Right renal pelvis (tissue), 4 donors: ENCODE measurements at places on chromosomes 3 and 15.

GRCh38 chr15:57743424-57743823, 36.9 kb downstream of the POLR2M start:
- DNase-seq: no peak

- DNase-seq: peak; percentile 44
These were observed 27.3 kb upstream of the DMXL2 start for GRCh38 chr15:51649659-51650521.

DNA sequence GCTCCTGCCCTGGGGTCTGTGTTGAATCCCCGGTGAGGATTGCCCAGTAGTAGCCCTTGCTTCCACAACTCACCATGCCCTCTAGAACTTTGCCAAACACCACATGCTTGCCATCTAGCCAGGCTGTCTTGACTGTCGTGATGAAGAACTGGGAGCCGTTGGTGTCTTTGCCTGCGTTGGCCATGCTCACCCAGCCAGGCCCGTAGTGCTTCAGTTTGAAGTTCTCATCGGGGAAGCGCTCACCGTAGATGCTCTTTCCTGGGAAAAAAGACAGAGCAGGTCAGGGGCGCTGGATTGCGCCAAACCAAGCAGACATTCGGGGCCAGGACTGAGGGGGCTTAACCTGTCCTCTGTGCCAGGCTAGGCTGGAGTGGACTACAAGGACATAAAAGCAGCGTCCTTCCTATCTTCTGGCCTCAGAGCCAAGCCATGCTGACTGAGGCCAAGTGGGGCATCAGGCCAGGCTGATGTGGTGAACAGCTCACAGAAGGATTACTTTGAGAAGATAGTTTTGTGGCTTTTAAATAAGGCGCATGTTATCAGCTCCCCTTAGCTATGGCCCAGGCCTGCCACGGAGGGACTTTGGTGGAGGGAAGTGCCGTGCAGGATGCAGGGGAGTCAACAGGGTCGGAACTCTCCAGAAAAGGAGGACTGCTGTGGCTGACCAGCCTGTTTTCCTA, 5.3 kb downstream of the SNX22 start:
- no peak for DNase-seq

DNA sequence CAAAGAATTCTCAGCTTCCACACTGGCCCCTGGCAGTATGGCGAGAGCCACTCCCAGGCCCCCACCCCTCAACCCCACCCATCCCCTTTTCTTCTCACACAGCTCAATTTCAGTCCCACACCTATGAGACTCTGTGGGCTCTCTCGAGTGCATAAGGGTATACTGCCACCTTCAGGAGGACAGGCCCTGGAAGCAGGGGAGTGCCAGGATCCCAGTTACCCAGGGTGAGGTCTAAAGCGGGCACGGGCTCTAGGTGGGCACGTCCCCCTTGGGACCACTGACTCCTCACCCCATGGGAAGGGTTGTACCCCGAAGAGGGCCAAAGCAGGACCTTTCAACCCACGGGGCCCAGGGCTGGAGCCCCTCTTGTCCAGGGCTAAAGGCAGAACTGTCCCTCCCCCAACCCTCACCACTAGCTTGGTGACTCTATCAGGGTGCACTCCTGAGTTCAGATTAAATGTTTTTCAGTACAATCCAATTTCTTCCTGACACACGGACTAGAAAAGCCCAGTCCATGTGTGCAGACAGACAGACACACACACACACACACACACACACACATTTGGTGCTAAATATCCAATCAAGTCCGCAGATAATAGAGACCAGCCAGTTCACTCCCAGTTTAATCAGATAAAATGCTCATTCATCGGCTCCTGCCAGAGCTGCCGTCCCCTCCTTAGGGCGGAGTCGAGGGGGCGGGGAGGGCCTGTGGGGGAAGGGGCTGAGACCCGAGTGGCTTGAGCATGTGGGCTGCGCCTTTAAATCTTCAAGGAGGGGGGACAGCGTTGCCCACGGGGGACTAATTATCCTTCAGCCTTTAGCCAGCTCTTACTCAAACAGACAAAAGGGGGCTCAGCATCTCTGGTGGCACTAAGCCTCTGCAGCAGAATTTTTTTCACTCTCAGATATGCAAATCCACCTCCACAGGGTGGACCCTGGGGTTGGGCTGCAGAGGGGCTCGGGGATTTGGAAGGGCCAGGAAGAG, 59.3 kb downstream of the CYP11A1 start:
- no peak for DNase-seq

DNA sequence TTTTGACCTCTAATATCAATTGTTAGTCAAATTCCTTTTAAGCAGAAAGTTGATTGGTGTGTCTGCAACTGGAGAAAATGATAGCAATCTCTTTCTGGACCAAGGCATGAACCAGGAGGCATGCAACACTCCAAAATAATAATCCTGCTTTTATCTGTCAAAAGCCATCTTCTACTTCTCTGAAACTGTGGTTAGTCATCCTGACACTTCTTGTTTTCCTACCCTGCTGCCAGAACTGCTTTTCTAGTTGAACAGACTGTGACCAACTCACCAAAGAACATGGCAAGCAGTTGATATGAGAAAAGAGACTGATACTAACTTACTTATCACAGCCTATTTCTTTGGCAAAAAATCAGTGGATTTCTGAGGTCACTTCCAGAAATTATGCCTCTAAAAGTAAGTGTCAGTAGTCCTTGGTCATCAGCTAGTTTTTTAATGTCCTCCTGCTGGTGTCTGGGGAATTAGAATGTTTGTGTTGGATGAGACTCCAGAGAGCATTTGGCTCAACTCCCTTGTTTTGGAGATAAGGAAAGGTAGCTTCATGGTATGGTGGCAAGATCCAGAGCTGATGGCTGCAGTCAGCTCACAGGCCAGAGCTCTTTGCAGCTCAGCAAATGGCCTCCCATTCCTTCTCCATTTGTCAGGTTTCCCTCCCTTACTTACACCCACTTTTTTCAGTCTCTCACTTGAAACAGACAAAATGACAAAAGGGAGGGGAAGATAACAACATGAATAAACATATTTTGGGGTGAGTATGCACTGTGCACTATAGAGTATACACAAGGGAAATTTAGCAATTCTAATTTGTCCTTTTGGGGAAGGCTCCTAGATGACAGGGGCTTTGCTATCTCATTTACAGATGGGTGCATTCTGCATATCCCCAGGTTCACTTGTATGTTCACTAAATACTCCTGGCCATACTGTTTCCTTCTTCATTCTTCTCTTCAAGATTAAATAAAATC, 7.0 kb downstream of the CRYGS start:
- DNase-seq: no peak

DNA sequence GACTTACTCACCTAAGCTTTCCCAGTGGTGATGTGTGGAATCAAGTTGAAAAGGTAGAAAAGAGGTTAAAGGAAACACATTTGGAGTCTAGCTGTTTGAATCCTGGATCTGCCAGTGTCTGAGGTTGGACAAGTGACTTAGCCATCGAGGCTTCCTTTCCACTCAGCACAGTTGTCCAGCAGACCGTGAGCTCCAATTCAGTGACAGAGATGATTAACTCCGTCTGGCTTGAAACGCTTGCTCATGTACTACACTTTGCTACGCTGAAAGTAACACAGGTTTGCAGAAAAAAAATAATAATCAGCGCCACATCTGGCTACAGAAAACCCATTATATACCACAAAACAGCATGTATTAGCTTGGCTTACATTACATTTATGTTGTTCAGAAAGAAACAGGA, 364.9 kb upstream of the MCTP2 start:
- no peak for DNase-seq

- no peak for DNase-seq
These were observed 403.5 kb downstream of the FHIT start for GRCh38 chr3:60847791-60848190.

DNA sequence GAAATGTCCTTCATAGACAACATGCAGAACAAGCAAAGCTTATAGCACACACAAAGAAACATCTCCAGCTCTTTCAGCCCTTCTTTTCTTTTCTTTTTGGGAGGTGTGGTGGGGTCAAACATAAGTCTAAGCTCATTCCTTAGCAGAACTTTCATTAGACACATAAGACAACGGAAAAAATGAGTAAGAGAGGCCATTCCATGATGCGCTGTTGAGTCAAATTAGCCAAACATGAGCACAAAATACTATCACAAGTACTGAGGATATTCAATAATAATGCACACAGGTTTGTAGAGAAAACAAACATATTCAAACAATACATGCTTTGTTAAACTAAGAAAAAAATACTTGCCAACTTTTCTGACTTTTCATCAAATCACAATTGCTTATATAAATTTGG, 83.0 kb downstream of the PLOD2 start:
- no peak for DNase-seq

GRCh38 chr15:53360881-53361280, 398.6 kb downstream of the WDR72 start:
- no peak for DNase-seq

GRCh38 chr15:39589815-39590644, 9.2 kb downstream of the THBS1 start:
- DNase-seq: no peak

DNA sequence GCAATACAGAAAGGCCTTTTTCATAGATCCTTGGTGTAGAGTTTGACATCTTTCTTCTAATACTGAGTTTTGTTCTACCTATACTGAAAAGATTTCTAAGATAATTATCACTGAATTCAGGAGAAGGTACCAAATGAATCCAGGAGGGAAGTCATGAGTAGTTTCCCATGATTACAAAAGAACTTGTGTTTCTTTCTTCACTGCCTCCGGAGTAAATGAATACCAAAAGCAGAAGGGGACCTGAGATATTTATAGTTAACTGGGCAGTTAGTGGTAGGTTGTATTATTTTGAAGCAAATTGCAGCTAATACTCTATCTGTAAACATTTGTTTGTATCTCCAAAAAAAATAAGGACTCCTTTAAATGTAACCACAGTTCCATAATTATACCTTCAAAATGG, 175.4 kb downstream of the SUCNR1 start:
- DNase-seq: no peak

GRCh38 chr3:143226678-143227291, 107.2 kb downstream of the CHST2 start:
- no peak for DNase-seq

- peak; percentile 18 for DNase-seq
These were observed 118.1 kb downstream of the CLSTN2 start for GRCh38 chr3:140052771-140053702.

DNA sequence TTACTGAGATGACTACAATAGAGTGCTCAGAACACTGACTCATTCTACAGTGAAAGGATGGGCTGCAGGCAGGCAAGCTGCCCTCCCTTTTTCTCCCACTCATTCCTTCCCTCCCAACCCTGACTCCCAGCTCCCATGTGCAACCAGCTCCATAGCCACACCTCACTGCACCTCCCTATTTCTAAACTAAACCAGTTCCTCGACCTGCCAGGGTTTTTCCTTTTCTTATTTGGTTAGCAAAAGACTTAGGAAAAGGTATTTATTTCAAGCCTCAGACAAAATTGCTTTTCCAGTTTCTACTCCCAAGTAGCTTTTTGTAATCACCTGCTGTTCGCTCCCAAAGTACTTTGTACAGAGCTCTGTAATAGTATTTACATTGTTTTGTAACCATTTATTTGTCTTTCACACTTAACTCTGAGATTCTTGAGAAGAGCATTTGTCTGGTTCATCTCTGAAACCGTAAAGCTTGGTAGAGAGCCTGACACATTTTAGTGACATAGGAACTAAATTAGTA, 2.2 kb downstream of the AADAC start:
- DNase-seq: peak; percentile 39

GRCh38 chr15:85164841-85165466, 183.3 kb downstream of the PDE8A start:
- no peak for DNase-seq
